ENCODE measurements at places on chromosomes 3 and 15.

GRCh38 chr3:123547881-123548519 lies 36.9 kb downstream of the HACD2 start:
- no peak for DNase-seq

- no peak for DNase-seq
Measured at GRCh38 chr15:78359041-78359808, 19.1 kb downstream of the CRABP1 start.

GRCh38 chr3:102573483-102574028 lies 138.7 kb downstream of the ZPLD1 start:
- no peak for DNase-seq

GRCh38 chr3:120410541-120410940 lies 40.3 kb downstream of the FSTL1 start:
- DNase-seq = no peak

- no peak for DNase-seq
Measured at GRCh38 chr3:29181872-29182271, 99.0 kb upstream of the RBMS3 start.

DNA sequence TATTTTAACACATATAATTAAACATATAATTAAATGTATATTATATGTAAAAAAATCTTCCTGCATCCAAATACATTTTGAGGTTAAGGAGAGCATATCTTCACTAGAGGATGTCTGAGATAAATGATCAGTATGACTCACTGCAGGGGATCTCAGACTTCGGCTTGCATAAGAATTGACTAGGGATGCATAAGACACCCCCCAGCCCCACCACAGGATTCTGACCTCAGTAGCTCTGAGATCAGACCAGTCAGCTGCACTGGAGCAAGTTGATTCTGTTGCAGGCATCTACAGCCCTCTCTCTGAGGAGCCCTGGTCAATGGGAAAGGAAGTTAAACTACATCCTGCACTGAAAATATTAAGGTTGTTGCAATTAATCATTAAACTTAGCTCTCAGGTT lies 29.0 kb upstream of the TBC1D21 start:
- DNase-seq = peak; percentile 15

GRCh38 chr3:141690431-141691072 lies 47.5 kb upstream of the RNF7 start:
- no peak for DNase-seq

GRCh38 chr3:34213478-34213877 lies 415.0 kb downstream of the PDCD6IP start:
- no peak for DNase-seq

GRCh38 chr3:10833855-10834414 lies 17.9 kb downstream of the SLC6A11 start:
- DNase-seq = no peak

DNA sequence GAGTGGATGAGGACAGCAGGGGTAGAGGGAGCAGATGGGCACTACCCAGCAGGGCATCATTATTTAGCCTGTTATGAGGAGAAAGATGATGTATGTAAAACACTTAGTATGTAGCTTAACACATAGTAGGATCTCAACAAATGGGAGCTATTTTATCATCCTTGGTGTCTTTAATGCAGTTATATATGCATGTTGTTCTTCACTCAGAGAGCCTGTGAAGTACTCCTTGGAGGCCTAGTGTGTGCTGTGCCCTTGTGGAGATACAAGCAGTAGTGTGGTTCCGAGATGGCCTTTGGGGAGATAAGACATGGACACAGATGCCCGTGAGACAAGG lies 124.2 kb downstream of the LIPC start:
- no peak for DNase-seq

DNA sequence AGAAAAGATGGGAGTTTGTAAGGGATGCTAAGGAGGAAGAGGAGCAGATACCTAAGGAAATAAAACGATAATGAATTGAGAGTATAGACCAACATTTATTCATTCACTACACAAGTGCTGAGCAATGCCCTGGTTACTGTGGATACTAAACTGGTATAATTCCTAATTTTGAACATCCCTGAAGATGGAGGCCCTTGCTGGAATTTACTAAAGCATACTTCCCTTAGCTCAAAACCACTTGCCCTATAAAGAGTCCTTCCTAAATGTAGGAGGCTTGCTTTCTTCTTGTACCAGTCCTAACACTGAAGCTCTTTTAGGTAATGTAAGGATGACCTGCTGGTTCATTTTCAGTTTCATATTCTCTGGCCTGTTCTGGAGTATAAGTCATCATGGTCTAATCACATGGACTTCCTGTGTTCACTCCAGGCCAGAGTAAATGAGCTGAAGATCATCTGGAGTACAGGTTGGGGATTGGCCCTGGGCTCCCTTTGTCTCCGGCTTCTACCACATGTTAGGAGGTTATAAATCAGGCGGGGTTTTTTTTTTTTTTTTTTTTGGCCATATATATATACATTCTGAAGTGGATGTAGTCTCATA lies 40.1 kb upstream of the MTMR10 start:
- DNase-seq = peak; percentile 45

DNA sequence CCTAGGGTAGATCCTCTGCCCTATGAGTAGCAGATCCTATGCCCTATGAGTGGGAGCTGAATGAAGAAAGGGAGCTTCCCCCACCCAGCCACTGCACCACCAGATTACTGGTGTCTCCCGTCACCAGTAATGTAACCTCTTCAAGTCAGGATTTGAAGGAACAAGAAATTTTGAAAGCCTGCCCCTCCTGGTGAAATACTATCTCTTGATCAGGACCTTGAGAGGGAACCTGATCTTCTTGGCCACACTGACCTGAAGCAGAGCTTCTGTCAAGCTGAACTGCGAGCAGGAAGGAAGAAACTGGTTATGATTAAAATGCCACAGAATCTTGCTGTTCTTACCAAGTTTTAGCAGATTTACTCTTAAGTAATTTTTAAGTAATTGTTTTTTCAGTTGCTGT lies 62.8 kb downstream of the RSL24D1 start:
- DNase-seq = no peak

- no peak for DNase-seq
Measured at GRCh38 chr3:28215407-28215806, 26.0 kb upstream of the CMC1 start.

DNA sequence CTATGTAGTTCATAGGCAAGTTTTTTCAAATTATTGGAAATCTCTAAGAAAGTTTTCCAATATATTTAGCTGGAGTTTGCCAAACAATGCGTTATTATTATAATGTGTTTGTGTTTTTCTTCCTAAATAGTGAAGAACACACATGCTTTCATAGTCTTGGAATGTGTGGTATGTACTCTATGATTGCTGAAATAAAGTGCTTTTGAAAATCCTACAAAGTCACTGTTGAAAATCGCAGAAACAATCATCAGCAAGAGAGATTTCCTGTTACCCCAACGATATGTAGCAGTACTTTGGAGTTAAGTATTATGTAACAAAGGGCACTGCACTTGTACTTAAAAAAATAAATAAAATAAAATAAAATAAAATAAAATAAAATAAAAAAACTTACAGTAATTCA lies 796.2 kb downstream of the NAALADL2 start:
- no peak for DNase-seq

GRCh38 chr15:51110171-51110570 lies 15.5 kb upstream of the TNFAIP8L3 start:
- no peak for DNase-seq

GRCh38 chr3:9947025-9947995 lies 4.9 kb downstream of the PRRT3 start:
- peak; percentile 88 for DNase-seq

DNA sequence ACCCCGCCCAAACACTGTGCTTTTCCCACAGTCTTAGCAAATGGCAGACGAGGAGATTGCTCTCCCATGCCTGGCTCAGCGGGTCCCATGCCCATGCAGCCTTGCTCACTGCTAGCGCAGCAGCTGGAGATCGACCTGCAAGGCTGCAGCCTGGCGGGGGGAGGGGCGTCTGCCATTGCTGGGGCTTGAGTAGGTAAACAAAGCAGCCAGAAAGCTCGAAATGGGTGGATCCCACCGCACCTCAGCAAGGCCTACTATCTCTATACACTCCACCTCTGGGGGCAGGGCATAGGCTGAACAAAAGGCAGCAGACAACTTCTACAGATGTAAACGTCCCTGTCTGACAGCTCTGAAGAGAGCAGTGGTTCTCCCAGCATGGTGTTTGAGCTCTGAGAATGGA lies 27.2 kb upstream of the WDR5B start:
- no peak for DNase-seq

DNA sequence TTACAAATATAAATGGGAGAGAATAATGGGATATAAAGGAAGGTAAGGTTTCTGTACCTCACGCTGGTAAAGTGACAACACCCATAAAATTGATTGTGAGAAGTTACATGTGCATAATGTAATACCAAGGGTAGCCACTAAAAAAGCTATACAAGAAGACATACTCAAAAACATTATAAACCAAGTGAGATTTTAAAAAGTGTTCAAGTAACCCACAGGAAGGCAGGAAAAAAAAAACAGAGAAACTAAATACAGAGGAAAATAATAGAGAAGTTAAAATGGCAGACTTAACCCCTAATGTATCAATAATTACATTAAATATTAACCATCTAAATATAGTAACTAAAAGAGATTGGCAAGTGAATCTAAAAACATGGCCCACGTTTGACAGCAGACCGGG lies 76.3 kb downstream of the PCSK6 start:
- DNase-seq = no peak

- DNase-seq = no peak
Measured at GRCh38 chr3:17709236-17709810, 33.1 kb downstream of the TBC1D5 start.

DNA sequence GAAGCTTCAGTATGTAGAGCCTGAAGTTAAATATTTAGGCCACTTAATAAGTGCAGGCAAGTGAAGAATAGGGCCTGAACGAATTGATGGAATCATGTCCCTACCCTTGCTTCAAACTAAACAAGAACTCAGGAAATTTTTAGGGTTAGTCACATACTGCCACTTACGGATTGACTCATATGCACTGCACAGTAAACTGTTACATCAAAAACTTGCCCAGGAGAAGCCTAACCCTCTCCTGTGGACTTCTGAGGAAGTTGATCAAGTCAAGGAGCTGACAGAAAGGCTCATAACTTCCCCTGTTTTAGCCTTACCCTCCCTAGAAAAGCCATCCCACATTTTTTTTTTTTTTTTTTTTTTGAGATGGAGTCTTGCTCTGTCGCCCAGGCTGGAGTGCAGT lies 20.6 kb upstream of the KBTBD12 start:
- DNase-seq = no peak

DNA sequence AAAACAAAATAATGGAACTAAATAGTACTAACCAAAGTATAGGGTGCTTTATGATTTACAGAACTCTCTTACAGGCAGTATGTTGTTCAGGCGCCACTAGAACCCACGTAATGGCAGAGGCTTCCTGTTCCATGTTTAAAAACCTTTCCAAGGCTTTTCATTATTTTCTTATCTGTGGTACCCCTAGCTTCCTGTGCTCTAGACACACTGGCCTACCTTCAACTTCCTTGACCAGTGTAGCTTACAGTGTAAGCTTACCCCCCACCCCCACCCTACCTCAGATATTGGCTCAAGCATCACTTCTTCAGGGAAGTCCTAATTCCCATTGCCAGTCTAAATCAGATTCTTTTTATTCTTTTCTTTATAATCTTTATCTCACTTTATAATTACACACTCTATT lies 2.9 kb downstream of the NR2C2 start:
- DNase-seq = no peak

DNA sequence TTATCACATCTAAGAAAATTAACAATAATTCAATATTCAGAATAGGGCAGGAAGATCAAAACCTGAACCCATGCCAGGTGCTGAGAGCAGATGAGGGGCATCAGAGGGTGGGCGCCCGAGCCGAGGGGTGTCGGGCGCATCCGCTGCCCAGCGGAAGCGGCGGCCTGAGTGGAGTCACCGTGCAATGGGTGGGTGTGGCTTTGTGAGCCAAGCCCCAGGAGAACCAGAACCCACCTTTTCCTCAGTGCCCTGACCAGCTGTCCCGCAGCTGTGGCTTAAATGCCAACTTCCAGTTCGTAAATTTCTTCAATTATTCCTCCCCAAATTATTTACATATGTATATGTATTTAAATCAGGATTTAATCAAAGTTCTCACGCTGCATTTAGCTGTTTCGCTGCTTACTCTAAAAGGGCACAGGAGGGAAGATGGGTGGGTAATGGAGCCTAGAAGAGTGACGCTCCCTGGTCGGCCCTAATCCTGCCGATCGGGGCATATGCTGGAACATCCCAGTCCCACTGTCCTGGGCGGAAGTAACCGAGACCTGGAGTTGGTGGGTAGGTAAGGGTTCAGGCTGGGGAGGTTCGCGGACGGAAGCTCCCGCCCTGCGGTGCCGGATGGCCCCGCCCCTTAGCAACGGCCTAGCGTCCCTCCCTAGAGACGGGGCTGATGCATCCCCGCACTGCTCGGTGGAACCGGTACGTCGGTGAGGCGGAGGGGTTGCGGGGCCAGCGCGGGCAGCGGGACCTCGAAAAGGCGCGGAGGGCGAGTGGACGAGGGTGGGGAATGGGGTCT lies 1.3 kb downstream of the DNAH1 start:
- DNase-seq = no peak

- DNase-seq = no peak
Measured at GRCh38 chr3:136671921-136672320, 80.3 kb downstream of the STAG1 start.

GRCh38 chr3:181974198-181974597 lies 262.5 kb downstream of the SOX2 start:
- DNase-seq = no peak

GRCh38 chr15:39539466-39539865 lies 41.4 kb upstream of the THBS1 start:
- DNase-seq = peak; percentile 39

DNA sequence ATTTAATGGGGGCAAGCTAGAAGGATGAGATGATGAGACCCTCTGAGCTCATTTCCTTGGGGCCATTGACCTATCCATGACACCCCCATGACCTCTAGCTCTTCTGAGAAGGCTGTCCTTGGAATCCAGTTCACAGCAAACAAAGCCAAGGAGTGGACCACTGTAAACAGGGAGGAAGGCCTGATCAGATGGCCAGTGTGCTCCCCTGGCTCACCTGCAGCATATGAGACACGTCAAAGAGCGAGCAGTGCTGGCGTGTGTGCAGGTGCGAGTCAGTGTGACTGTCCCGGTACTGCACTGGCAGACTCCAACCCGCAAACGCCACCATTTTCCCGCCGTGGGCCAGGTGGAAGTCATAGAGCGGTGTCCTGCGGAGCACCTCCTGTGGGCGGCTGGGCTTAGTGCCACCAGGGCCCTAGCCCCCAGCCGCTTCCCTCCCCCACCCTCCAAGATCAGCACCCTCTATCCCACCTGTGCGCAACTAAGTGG lies 339 bp downstream of the AMT start:
- DNase-seq = no peak

DNA sequence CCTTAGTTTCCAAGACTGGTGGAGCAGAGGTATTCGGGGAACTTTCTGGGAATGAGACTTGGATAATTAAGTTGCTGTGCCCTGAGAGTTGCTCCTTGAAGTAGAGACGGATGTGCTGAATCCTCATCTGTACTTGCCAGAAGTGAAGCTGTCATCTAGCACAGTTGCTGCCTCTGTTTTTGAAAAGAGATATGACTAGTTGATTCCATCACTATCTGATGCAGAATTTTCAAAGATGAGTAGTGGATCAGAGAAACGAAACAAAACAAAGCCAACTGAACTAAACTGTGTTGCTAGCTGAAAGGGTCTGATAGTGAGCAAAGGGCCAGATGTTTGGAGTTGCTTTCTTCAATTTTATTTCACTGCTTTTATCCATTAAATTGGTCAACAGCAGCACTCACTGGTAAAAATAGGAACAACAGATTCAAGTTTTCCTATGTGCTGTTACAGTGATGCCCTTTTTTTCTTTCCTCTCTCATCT lies 52.7 kb downstream of the MITF start:
- DNase-seq = peak; percentile 63

GRCh38 chr3:117705011-117705410 lies 995.4 kb downstream of the TUSC7 start:
- no peak for DNase-seq

GRCh38 chr3:172258624-172259023 lies 189.6 kb downstream of the GHSR start:
- no peak for DNase-seq
